Smooth muscle cell of trachea (primary cell): ENCODE measurements at places on chromosomes 6 and 20. TPM values are rescaled to one million over a fixed set of nuclear protein-coding genes. Genes with fewer than 3 reads are reported as not detected.

The PABPC1L gene
- 11.5 and 14.1 TPM in 2 replicates for total RNA-seq

The SLC17A2 gene
- total RNA-seq = not detected in 2 replicates

The IL20RA gene
- total RNA-seq = 0.33 and 0.58 TPM in 2 replicates

The ADGRB3 gene
- total RNA-seq = under 0.01 and 0.15 TPM in 2 replicates

The SERPINB6 gene
- total RNA-seq = 105 and 148 TPM in 2 replicates

The CAP2 gene
- 3.5 and 3.6 TPM in 2 replicates for total RNA-seq

The OPN5 gene
- not detected in 2 replicates for total RNA-seq

The SYNDIG1 gene
- total RNA-seq = 0.17 TPM in 1 of 2 replicates, not detected in the other

The MACROD2 gene
- 0.50 and 1.5 TPM in 2 replicates for total RNA-seq

The MAS1 gene
- not detected in 2 replicates for total RNA-seq

The AIF1 gene
- not detected in 2 replicates for total RNA-seq

The PI16 gene
- 0.50 TPM in 1 of 2 replicates, not detected in the other for total RNA-seq

The GSTA1 gene
- not detected in 2 replicates for total RNA-seq

The VWA7 gene
- 0.50 and 1.2 TPM in 2 replicates for total RNA-seq

The NRSN1 gene
- total RNA-seq = not detected in 2 replicates

The LBP gene
- total RNA-seq = not detected in 2 replicates

The LY6G6C gene
- not detected in 2 replicates for total RNA-seq

The NINL gene
- total RNA-seq = 12.9 and 16.3 TPM in 2 replicates

The FAM83B gene
- total RNA-seq = under 0.01 TPM in 1 of 2 replicates, not detected in the other

The HIVEP2 gene
- 11.5 and 13.1 TPM in 2 replicates for total RNA-seq

The ADAM33 gene
- total RNA-seq = 136 and 154 TPM in 2 replicates

The WFDC10A gene
- total RNA-seq = not detected in 2 replicates

The BMP7 gene
- not detected in 2 replicates for total RNA-seq

The RTN4IP1 gene
- 6.0 and 13.1 TPM in 2 replicates for total RNA-seq

The NDUFAF4 gene
- total RNA-seq = 7.1 and 9.7 TPM in 2 replicates

The VEGFA gene
- 49.3 and 183 TPM in 2 replicates for total RNA-seq

The RHAG gene
- not detected in 2 replicates for total RNA-seq

The KHDC1L gene
- total RNA-seq = not detected in 2 replicates

The CRIP3 gene
- total RNA-seq = 0.44 TPM in 1 of 2 replicates, not detected in the other

The OLIG3 gene
- total RNA-seq = 0.17 TPM in 1 of 2 replicates, not detected in the other

The SNAP91 gene
- not detected in 2 replicates for total RNA-seq

The NKAIN2 gene
- total RNA-seq = not detected in 2 replicates

The SLC35F1 gene
- total RNA-seq = under 0.01 TPM in 1 of 2 replicates, not detected in the other

The C20orf204 gene
- total RNA-seq = 0.99 and 1.3 TPM in 2 replicates
